Trophoblast cell (in vitro differentiated cells and primary cell): ENCODE measurements at places on chromosomes 12 and 14.
A peak's percentile ranks its signal among the peaks of the same experiment; 100 is the strongest.

- H3K27me3 ChIP-seq, result no peaks in the 10 kb centered on the region
- no peaks in the 10 kb centered on the region for H3K36me3 ChIP-seq
- peak overlapping the region; percentile 33 for H3K27ac ChIP-seq
- no peak overlapping the region for H3K4me3 ChIP-seq
These were observed 181.8 kb downstream of the FUT8 start for GRCh38 chr14:65594153-65594881.

DNA sequence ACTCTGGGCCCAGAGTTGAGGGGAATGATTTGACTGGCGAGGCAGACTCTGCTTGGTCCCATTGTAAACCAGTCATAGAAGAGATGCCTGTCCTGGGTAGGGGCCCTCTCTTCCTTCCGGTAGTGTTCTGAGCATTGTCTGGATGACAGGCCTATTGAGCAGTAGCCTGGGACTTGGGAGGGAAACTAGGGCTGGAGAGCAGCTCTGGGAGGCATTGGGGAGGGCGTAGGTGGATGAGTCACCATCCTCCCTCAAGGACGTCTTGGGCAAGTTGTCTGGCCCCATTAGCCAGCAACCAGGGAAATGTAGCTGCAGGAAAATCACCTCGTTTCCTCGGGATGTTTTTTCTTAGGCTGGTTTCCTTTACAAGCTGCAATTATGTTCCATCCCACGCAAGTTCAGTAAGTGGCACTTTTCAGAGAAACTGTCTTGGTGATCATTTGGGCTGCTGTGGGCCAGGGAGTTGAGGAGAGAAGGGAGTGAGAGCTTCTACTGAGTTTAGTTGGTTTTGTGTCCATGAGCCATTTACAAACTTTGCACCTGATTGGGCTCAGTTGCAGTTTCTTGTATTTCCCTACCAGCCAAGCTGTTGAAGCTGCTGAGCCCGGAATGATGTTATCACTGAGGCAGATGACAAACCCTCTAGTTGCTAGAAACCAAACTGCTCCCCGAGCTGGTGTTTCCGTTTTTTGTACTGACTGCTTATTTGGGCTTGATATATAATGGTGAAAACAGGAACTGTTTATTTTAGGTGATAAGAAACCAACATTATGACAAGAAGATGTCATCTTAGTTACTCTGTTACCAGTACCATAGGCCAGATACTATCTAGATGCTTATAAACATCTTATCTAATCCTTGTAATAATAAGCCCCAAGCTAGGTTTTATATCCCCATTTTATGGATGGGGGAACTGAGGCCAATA lies 147.6 kb downstream of the CHST11 start:
- H3K4me1 ChIP-seq, result peaks cover 25% of the 10 kb centered on the region
- DNase-seq, result peak; percentile 76
- H3K27ac ChIP-seq, result peak overlapping the region; percentile 90
- peaks cover 2% of the 10 kb centered on the region for H3K36me3 ChIP-seq
- H3K4me3 ChIP-seq, result no peak overlapping the region

DNA sequence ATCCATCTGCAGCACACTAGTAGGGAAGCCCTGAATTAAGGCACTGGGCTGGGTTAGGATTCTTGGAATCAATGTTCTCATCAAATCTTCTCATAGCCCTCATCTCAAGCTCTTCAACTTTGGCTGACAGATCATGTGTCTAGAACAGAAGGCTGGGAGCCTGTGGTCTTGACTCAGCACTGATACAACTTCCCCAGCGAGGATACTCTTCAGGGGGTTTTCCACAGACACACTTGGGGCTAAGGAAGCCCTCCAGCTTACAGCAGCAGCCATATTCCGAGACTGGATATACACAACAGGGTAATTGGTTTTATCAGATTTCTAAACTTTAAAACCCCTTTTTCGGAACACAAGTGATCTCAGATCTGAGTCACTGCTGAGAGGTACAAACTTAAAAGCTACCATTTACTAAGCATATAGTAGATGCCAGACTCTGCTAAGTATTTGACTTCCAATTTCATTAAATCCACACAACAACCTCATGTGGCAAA lies 3.5 kb downstream of the FMNL3 start:
- peaks cover 4% of the 10 kb centered on the region for H3K27me3 ChIP-seq
- H3K4me1 ChIP-seq, result peaks cover 15% of the 10 kb centered on the region
- H3K36me3 ChIP-seq, result no peaks in the 10 kb centered on the region
- H3K27ac ChIP-seq, result no peak overlapping the region
- peak; percentile 26 for DNase-seq

DNA sequence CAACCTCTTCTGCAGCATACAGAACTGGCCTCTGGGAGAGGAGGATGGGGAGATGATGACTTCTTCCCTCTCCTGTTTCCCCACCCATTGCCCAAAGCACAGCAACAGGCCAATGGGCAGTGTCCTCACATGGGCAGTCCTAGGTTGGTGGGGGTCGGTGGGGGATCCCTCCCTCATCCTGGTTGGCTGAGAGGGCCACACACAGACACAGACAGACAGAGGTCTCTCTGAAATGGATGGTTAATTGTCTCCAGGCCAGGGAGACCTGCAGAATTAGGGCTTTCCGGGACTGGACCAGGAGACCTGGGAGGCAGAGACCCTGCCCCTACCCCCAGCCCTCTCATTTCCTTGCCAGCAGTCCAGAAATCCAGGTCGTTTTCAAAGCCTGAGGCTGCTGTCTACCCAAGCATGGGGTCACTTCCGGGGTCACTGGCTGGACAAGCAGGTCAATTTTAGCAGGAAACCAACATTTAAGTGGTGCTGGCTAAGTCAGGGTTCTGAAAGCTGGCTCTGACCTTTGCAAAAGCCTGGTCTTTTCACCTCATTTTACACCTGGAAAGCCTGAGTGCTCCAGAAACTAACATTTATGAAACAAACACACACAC lies 48.6 kb upstream of the TBX3 start:
- H3K4me3 ChIP-seq, result no peak overlapping the region
- peaks cover 18% of the 10 kb centered on the region for H3K4me1 ChIP-seq
- peak overlapping the region; percentile 56 for H3K27ac ChIP-seq

DNA sequence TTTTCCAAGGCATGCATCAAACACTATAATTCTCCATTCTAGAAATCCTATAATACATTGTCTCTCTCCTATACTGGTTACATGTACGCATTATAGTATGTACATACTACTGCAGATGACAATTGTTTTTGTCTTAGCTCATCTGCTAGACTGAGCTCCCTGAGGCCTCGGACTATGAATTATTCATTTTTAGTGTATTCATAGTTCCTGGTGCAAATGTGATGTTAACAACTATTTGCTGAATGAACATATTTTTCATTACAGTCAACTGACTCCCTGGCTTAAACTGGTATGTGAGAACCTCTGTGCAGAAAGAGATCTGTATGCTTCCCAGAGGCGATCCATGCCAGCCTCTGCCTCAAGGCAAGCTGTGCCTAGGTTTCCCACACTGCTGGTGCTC lies 91.8 kb upstream of the PARP11 start:
- no peak overlapping the region for H3K4me3 ChIP-seq
- H3K36me3 ChIP-seq, result no peaks in the 10 kb centered on the region
- peak; percentile 67 for DNase-seq

GRCh38 chr12:57173089-57173488 lies 25.7 kb upstream of the LRP1-AS start:
- H3K36me3 ChIP-seq, result peaks cover 82% of the 10 kb centered on the region
- H3K27me3 ChIP-seq, result no peaks in the 10 kb centered on the region
- no peak for DNase-seq
- peaks cover 3% of the 10 kb centered on the region for H3K4me1 ChIP-seq
- no peak overlapping the region for H3K4me3 ChIP-seq

- H3K36me3 ChIP-seq, result peaks cover 2% of the 10 kb centered on the region
- H3K27ac ChIP-seq, result no peak overlapping the region
- H3K4me1 ChIP-seq, result no peaks in the 10 kb centered on the region
- DNase-seq, result no peak
These were observed 19.5 kb downstream of the DICER1 start for GRCh38 chr14:95137804-95138167.

DNA sequence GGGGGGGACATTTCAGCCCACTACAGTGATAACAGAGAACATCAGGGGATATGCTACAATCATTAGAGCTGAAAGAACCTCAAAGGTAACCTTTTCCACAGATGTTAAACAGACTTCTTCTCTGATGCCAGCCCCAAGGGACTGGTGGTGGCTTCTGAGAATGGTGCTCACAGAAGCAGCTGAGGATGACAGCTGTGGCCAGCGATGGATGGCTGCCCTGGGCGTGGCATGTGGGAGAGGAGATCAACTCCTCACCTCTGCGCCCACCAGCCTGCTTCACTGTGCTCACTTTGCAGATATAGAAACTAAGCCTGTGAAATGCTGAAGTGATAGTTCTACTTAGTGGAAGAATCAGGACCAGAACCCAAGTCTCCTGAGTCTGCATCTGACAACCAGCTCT lies 33.0 kb downstream of the FOXN3 start:
- DNase-seq, result no peak
- H3K27me3 ChIP-seq, result no peaks in the 10 kb centered on the region
- no peaks in the 10 kb centered on the region for H3K4me1 ChIP-seq
- no peak overlapping the region for H3K4me3 ChIP-seq
- H3K27ac ChIP-seq, result no peak overlapping the region

- no peak for DNase-seq
- no peak overlapping the region for H3K4me3 ChIP-seq
- H3K4me1 ChIP-seq, result no peaks in the 10 kb centered on the region
- H3K27me3 ChIP-seq, result no peaks in the 10 kb centered on the region
- H3K27ac ChIP-seq, result no peak overlapping the region
- no peaks in the 10 kb centered on the region for H3K36me3 ChIP-seq
These were observed 33.8 kb upstream of the LRRC10 start for GRCh38 chr12:69644511-69644910.

DNA sequence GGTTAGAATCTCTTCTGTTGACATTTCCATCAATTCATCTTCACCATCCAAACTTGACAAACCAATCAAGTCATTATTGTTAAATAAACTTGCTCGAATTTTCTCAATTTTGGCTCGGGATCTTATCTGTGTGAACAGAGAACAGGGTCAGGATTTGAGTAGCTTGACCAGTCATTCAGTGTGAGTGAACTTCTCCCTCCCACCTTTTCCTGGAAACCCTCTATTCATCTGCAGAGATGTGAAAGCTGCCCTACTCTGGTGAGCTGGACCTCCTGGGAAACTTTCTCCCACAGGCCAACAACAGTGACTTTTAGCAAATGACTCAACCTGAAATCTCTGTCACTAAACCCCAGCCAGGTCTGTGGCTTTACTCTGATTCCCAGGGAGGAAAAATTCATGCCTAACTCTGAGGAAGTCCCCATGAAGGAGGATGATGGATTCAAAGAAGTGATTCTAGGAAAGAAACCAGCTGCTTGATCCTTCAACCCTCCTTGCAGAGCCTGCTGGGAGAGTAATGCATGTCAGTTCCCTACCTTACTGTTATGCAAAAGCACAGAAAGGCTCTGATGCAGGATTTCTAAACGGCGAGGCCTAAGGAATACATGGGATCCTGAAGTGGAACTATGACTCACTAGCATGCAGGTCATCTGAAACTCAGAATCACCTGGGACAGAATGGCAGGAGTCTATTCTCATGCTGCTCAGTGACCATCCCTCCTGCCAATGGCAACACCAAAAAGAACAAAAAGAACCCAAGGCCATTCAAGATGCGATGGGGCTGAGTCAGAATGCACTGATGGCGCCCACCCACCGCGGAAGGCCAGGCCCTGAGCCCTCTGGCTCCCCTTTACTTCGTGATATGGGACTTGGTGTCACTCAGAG lies 58.0 kb downstream of the TRAFD1 start:
- no peaks in the 10 kb centered on the region for H3K4me1 ChIP-seq
- H3K4me3 ChIP-seq, result no peak overlapping the region
- no peak overlapping the region for H3K27ac ChIP-seq
- peaks cover 41% of the 10 kb centered on the region for H3K36me3 ChIP-seq
- DNase-seq, result no peak

DNA sequence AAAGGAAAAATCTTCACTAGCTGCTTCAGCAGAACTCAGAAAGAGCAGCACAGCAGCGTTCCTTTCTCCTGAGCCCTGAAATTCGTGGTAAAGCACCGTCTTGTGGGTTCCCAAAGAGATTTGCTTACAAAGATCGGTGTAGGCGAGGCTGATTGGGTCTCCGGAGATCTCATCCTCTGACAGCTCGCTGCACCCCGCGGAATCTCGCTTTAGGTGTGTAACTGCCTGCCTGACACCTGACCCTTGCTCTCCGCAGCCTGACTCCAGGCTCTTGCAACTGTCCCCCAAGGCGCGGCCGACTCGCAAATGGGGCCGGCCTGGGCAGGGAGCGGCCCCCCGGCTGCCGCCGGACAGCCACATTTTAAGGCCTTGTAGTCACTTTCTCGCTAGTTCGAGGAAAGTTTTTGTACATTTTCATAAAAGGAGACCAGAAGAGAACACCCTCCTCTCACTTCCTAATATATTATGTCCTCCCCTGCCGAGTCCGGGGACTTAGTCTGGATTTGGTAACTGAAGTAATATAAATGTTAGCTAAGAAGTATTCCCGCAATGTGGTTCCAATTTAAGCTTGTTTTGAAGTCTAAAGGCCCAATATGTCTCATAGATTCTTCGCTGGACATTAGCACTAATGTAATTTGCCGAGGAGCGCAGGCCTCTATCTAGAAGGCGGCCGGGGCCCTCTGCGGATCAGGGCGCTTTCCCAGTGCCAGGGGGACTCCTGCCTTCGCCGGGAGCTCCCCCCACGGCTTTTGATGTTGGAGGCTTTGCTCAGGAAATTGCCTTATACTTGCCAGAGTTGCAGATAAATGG lies 177.3 kb upstream of the CDKN3 start:
- no peak for DNase-seq
- no peak overlapping the region for H3K4me3 ChIP-seq
- H3K4me1 ChIP-seq, result peaks cover 9% of the 10 kb centered on the region
- H3K36me3 ChIP-seq, result no peaks in the 10 kb centered on the region

DNA sequence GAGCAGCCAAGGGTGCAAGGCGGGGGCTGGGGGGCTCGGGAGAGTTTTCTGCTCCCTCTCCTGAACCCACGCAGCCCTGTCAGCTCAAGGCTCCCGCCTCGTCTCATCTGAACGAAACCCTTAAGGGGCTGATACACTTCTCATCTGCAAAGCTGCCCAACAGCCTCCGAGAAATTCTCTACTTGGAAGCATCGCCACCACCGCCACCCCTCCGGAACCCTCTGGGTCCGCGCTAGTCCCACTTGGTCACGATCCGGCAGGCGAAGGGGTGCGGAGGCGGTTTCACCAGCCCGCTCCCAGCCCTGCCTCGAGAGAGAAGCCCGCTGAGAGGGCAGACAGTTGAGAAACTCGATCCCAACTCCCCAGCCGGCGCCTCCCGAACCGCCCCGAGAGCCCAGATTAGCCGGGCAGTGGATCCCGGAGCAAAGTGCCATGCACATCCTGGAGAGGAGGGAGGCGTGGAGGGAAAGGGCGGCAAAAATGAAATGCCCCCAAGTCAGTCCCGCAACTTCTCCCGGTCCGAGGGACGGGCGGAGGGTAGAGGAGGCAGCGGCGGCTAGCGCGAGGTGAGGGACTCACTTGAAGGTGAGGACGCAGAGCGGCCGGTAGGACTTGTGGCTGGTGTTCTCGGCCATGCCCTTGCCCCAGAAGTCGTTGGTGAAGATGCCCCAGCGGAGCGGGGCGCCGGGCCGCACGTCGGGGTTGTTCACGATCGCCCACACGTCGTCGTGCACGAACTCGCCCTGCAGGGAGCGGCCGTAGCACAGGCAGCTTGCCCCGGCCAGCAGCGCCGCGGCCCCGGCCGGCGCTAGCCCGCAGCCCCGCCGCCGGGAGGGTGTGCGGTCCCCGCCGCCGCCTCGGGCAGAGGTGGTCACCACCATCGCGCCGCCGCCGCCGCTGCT lies 620 bp downstream of the TMTC1 start:
- peak overlapping the region; percentile 82 for H3K4me3 ChIP-seq
- DNase-seq, result peak; percentile 1
- no peaks in the 10 kb centered on the region for H3K36me3 ChIP-seq
- H3K27ac ChIP-seq, result no peak overlapping the region
- no peaks in the 10 kb centered on the region for H3K4me1 ChIP-seq

GRCh38 chr14:33855672-33856071 lies 95.2 kb downstream of the EGLN3 start:
- H3K27me3 ChIP-seq, result no peaks in the 10 kb centered on the region
- no peak overlapping the region for H3K4me3 ChIP-seq
- H3K4me1 ChIP-seq, result peaks cover 15% of the 10 kb centered on the region
- no peaks in the 10 kb centered on the region for H3K36me3 ChIP-seq
- no peak for DNase-seq
